ENCODE measurements at places on chromosomes 7 and 10.

- DNase-seq, result peak; percentile 21
These were observed 71.5 kb upstream of the ADO start for GRCh38 chr10:62732841-62733653.

DNA sequence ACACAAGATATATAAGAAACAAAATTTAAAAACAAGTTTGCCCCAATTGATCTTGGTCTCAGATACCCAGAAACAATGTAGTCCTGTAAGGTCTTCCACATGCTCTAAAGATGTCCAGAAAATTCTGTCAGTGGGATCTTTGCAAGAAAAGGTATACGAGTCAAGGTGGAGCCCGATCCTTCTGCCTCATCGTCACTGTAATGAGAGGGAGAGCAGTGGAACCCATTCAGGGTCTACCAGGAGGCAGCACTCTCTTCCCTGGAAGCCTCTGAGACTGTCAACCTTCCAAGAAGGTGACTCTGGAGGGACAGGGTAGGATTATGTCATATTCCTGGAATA lies 112.8 kb downstream of the JCAD start:
- no peak for DNase-seq

GRCh38 chr7:36208426-36208825 lies 55.4 kb downstream of the EEPD1 start:
- no peak for DNase-seq

DNA sequence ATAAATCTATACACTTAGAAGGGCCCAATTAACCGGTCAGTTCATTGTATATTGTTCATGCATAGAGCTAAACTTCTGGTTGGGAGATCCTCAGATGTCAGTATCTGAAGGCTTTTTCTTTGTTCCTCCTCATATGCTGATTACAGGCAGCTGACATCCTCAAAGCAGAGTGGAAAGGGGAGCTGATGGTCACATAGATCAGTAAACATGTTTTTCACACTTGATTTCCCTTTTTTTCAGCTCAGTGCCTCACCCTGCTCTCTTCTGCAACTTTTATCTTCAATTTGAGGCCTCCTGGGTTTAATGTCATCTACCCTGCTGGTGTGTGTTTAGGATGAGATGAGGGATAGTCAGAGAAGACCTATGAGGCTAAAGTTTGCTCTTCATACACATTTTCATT lies 297.9 kb upstream of the FZD1 start:
- no peak for DNase-seq

- no peak for DNase-seq
These were observed 290 bp downstream of the MALRD1 start for GRCh38 chr10:19048891-19049290.

DNA sequence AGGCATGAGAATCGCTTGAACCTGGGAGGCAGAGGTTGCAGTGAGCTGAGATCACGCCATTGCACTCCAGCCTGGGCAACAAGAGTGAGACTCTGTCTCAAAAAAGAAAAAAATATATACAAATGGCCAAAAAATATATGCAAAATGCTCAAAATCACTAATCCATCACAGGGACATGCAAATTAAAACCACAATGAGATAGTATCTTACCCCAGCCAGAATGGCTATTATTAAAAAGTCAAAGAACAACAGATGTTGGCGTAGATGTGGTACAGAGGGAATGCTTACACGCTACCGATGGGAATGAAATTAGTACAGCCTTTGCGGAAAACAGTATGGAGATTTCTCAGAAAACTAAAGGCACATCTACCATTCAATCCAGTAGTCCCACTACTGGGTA lies 17.4 kb downstream of the SNX8 start:
- no peak for DNase-seq

- DNase-seq, result no peak
These were observed 198.3 kb upstream of the CELF2 start for GRCh38 chr10:10819206-10819856.

GRCh38 chr10:109029870-109030269 lies 893.4 kb downstream of the XPNPEP1 start:
- DNase-seq, result no peak

GRCh38 chr7:93146036-93146435 lies 2.1 kb downstream of the SAMD9L start:
- no peak for DNase-seq

- peak; percentile 26 for DNase-seq
These were observed 35.6 kb downstream of the PITRM1 start for GRCh38 chr10:3136763-3137611.

- no peak for DNase-seq
These were observed 62.2 kb downstream of the NT5C2 start for GRCh38 chr10:103130910-103131309.

- DNase-seq, result no peak
These were observed 81.5 kb downstream of the DNAH11 start for GRCh38 chr7:21624320-21624719.

- DNase-seq, result no peak
These were observed 7.7 kb upstream of the MINDY3 start for GRCh38 chr10:15868006-15868405.

GRCh38 chr7:80131675-80132435 lies 2.8 kb upstream of the GNAI1 start:
- DNase-seq, result no peak

GRCh38 chr10:117541909-117542705 lies 439 bp upstream of the EMX2 start:
- DNase-seq, result no peak

DNA sequence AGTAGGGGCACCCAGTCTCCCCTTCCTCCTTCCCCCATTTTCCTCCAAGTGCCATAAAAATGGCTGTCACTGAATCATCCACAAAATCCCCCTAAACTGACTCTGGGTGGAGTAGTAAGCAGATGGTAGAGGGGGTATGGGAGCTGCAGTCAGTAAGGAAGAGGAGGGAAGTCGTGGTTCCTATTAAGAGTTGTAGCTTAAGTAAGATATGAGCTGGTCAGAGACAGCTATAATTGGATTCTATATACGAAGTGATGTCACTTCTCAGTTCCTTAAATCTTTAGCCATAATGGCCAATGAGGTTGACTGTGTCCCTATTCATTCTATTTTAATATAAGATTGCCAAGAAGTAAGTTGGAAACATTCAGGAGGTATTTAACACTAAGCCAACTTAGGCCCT lies 131.7 kb downstream of the SLC16A9 start:
- DNase-seq, result no peak

- peak; percentile 47 for DNase-seq
These were observed 349.7 kb downstream of the MDFIC start for GRCh38 chr7:115271332-115272235.

- no peak for DNase-seq
These were observed 71.6 kb downstream of the NKX6-2 start for GRCh38 chr10:132714096-132714985.

DNA sequence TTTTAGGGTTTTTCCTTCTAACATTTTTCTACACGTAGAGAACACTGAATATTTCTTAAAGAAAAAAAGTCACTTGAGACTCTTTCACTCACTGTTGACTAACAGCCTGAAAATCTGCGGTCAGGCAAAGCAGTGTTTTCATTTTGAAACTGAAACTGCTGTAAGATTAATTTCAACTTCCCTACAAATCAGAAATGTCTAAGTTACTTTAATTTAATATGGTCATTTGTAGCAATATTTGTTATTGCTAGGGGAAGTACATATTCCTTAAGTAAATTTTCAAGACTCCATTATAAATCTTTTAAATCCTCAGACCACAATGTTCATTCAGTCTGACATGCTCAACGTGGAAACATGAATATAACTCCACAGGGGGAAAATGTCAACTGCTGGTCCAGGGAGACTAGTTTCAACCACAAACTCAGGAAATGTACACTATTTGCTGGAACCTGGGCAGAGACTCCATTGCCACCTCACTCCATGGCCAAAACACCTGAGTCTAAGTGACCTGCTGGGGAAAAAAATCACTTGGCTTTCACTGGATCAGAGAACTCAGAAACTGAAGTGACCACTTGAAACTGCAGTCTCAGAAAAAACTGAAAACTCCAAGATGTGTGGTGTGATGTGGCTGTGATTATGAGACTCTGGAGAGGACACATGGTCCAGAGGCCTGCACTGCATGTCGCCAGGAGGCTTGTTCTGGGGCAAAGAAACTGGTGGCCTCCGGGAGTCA lies 161.2 kb downstream of the TAX1BP1 start:
- no peak for DNase-seq

DNA sequence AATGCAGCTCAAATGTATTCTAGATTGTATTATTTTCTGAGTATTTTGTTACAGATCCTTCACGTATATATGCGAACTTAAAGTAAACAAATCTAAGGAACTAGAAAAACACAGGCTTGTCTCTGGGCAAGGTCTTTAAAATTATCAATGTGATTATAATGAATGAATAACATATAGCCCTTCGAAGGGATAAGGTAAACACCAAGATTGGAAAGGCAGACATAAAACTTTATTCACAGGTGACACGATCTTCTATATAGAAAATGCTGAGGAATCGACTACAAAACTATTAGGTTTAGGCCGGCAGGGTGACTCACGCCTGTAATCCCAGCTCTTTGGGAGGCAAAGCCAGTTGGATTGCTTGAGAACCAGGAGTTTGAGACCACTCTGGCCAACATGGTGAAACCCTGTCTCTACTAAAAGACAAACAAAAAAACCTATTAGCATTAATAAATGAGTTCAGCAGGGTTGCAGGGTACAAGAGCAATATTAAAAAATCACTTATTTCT lies 80.4 kb downstream of the CNNM2 start:
- DNase-seq, result no peak
